ENCODE measurements at places on chromosomes 11 and 22. TPM values are rescaled to one million over a fixed set of nuclear protein-coding genes. Genes with fewer than 3 reads are reported as not detected.

- no peak for DNase-seq
Observed at GRCh38 chr11:116101902-116102301, 597.7 kb upstream of the CADM1 start.

The ACR gene
- total RNA-seq: not detected

The TMPRSS4 gene
- total RNA-seq: 157 TPM

The SAA1 gene
- not detected for total RNA-seq

DNA sequence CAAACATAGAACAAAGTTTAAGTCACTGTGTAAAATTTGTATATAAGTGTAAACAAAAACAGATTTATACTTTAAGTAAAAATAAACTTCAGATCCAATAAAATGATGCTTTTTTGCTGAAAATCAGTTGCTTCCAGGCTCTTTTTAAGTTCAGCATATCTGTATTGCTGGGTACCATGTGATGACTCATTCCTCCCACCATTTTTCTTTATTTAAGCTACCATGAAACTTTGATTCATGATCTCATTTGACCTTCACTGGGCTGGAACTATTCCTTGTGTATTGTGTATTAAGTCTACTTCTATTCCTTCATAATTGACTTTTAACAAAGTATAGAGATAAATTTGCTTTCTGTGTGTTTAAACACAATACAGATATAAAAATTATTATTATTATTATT lies 46.3 kb upstream of the RRM1 start:
- no peak for DNase-seq

The TMEM45B gene
- 52.9 TPM for total RNA-seq

The ACAD8 gene
- total RNA-seq: 25.9 TPM

The C11orf16 gene
- not detected for total RNA-seq

DNA sequence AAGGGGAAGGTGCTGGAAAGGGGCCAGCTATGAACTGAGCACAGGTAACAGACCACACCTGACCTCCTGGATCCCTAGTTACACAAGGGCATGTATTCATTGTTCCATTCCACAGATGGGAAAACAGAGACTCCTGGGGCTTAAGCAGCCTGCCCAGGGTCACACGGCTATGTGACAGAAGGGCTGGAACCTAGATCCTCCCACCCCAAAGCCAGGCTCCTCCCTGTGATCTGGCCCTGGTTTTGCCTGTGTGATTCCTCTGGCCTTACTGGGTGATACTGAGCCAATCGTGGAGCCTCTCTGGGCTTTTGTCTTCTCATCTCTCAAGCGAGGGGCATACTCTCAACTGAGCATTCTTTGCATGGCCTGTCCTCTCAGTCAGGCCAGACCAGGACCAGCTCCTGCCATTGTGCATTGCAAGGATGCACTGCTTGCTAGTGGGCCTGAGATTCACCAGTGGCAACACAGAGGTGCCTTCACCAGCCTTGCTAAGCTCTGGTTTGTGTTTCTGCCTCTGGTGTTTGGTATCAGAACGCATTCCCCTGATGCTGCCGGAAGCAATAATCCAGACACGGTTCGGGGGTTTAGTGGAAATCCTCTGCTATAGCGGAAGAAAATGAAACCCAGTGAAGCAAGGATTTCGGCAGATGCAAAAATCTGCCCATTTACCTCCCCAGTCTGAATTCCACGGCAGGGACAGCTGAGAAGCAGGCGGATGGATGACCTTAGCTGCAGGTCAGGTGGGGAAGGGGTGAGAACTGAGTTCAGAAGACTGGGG lies 226.6 kb downstream of the ST3GAL4 start:
- no peak for DNase-seq

DNA sequence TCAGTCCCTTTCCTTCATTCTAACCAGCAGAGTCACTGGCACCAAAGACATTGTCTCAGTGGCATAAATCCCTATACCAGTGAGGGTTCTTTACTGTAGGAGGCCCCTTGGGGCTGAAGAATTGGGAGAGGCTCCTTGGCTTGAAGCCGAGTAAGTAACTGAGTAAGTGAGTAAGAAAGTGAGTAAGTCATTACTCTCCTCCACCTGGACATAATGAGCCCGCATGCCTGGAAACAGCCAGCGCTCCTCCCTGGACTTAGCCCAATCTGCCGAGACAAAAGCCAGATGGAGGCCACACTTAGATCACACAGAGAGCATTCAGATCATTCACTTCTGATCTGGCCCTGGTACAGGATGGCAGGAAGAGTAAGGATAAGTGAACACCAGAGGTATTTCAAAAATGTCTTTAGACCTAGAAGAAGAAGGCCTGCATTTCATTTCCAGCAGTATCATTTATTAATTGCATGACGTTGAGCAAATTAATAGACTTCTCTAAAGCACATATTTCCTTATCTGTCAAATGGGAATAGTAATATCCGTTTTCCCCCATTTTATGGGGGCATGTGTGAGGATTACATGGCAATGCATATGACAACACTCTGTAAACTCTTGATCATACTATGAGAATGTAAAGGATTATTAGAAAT lies 8.2 kb upstream of the MICAL3 start:
- no peak for DNase-seq

The ANO5 gene
- not detected for total RNA-seq

GRCh38 chr11:130710497-130711012 lies 205.7 kb downstream of the SNX19 start:
- no peak for DNase-seq

GRCh38 chr22:42262964-42263363 lies 7.5 kb downstream of the TCF20 start:
- no peak for DNase-seq

The CDCA5 gene
- 66.1 TPM for total RNA-seq

GRCh38 chr22:43376765-43377547 lies 33.8 kb upstream of the SCUBE1 start:
- DNase-seq: no peak

DNA sequence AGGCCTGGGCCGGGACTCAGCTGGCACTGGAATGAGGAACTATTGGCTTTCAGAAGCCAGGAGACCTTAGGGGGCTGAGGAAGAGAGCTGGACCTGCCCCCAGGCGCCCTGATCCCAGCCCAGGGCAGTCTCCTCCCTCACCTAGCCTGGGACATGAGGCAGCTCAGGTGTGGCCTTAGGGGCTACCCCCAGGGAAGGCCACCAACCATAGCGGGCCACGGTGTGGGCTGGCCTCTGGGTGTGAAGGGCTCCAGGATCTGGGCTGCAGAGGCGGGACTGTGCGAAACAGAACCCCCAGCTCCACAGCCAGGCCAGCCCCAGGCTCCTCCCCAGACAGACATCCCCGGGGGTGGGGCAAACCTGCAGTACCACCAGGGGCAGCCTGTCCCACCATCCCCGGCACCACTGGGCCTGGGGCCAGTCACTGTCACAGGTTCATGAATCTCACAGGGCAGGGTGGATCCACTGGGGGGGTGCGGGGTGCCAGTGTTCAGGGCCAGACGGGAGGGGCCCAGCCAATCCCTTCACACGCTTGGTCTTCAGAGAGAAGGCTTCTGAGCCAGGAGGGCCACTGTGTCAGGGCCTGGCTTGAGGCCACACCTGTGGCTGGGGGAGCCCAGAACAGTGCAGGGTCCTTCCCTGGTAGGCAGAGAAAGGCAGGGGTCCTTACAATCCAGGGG lies 3.5 kb downstream of the PLXNB2 start:
- DNase-seq: peak; percentile 71

GRCh38 chr11:14269692-14270573 lies 89.0 kb downstream of the RRAS2 start:
- DNase-seq: no peak

DNA sequence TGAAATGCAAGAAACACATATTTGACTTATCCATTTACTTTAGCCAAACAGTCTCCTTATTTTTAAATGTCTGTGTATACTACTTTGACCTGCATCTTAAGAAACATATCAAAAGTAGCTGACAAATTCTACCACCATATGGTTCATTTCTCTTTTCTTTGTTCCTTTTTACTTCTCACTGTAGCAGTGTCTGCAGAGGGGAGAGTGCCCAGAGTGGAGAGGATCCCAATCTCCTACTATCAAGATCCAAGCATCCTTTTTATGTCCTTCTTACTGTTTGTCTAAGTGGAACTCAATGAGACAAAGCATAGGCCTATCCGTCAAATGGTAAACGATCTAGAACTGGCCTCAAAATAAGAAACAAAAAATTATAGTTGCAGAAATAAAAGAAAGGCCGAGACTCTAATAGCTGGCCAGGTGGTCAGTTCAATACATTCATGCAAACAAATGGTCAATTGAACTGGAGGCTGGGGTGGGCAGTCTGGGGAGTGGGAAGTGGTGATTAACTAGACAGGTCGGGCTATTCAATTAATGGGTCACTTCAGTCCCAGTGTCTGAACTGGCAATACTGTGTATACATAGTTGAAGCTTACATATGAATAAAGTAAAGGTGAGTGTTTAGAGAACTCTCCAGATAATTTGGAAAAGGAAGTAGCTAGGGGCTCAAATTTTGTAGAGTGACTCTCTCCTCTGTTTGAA lies 149.1 kb downstream of the MAML2 start:
- DNase-seq: no peak

DNA sequence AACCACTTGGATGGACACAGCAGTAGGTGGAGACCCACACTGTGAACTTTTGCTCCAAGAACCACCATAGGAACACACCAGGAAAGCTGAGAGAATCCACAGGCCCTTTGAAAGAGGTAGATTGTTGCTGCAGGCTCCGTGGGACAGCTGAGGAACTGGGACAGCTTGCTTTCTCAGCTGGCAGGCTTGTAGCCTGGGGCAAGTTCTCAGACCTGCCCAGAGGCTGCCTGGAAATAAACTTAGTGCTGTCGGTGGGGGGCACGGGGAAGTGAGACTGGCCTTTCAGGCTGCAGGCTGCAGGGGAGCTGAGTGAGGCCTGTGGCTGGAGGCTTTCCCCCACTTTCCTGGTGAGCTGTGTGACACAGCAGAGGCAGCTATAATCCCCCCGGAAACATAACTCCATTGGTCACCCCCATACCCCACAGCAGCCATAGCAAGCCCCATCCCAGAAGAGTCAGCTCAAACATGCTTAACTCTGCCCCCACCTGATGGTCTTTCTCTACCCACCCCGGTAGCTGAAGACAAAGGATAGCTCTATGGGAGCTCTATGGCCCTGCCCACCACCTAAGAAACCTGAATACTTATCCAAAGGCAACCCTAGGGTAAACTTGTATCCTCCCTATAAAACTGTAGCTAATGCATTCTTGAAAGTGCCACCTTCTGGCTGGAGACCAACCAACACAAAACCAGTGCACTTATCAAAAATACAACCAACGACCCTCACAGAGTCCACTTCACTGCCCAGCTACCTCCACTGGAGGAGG lies 21.4 kb upstream of the ACRV1 start:
- no peak for DNase-seq

- DNase-seq: no peak
Observed at GRCh38 chr11:134358165-134358855, 26.5 kb downstream of the GLB1L2 start.

GRCh38 chr11:93481696-93482095 lies 61.5 kb downstream of the SMCO4 start:
- peak; percentile 52 for DNase-seq

The ACTN3 gene
- total RNA-seq: not detected

The PATE2 gene
- not detected for total RNA-seq

DNA sequence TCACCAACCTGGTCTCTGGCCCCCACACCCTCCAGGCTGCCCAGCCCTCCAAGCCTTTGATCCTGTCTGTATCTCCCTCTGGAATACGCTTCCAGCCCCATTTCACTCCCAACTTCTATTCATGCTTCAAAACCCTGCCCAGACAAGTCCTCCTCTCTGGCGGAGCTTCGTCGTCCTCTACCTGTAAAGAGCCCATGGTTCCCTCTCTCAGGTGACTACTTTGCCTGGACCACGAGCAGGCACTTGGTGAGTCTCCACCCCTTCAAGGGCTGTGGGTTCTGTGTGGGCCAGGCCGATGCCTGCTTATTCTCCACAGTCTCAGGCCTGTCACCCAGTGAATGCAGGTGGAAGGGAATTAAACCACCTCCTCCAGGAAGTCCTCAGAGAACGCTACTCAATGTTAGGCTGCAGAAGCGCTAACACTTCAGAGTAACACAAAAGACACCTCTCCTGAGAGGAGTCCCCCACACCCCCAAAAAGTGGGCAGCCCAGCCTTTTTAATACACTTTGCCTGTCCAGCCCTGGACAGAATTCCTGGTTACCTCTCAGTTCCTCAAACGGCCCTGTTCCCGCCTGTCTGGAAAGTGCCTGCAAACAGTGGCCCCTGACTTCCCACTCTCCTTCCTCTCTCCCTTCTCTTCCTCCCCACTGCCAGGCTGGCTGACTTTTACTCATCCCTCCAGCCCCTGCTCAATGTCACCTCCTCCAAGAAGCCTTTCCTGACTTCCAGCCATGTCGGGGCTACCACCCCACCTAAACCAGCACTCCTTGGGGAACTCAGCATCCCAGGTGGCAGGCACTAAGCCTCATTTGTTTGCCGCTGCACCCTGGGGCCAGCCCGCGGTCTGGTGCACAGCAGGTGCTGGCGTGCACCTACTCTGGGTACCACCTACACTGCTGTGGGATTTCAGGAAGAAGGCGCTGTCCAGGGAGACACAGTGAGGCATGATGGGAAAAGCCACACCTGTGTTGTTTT lies 9.0 kb downstream of the RAC2 start:
- DNase-seq: no peak

The KRTAP5-1 gene
- total RNA-seq: not detected
